NCI-H2227 treated with DMSO at 0.1 percent for 48 hours (cell line): ENCODE measurements at places on chromosomes 3 and 15.

- DNase-seq: no peak
Observed at GRCh38 chr3:182331341-182331740, 462.0 kb upstream of the ATP11B start.

GRCh38 chr3:139533781-139534454 lies 5.6 kb downstream of the RBP1 start:
- peak; percentile 14 for DNase-seq

DNA sequence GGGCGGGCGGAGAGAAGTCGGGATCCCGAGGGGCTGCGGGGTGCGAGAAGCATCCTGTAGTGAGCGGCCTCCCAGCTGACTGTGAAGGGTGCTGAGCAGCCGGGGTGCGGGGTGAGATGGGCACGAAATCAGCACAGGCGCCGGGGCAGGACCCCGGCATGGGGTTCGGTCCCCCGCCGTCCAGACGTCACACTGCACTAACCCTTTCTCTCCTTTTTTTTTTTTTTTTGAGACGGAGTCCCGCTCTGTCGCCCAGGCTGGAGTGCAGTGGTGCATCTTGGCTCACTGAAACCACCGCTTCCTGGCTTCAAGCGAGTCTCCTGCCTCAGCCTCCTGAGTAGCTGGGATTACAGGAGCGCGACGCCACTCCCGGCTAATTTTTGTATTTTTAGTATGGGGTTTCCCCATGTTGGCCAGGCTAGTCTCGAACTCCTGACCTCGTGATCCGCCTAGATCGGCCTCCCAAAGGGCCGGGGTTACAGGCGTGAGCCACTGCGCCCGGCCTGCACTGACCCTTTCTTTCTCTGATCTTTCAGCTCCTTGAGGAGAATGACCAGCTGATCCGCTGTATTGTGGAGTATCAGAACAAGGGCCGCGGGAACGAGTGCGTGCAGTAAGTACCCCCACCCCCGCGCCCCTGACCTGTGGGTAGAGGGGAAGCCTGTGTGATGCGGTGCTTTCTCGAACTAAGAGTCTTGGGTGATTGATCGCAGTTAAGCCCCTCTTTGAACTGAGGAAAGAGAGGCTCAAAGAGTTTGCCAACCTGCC lies 513 bp downstream of the SS18L2 start:
- DNase-seq: no peak

- no peak for DNase-seq
Observed at GRCh38 chr3:24185738-24186384, 240.8 kb downstream of the NR1D2 start.

DNA sequence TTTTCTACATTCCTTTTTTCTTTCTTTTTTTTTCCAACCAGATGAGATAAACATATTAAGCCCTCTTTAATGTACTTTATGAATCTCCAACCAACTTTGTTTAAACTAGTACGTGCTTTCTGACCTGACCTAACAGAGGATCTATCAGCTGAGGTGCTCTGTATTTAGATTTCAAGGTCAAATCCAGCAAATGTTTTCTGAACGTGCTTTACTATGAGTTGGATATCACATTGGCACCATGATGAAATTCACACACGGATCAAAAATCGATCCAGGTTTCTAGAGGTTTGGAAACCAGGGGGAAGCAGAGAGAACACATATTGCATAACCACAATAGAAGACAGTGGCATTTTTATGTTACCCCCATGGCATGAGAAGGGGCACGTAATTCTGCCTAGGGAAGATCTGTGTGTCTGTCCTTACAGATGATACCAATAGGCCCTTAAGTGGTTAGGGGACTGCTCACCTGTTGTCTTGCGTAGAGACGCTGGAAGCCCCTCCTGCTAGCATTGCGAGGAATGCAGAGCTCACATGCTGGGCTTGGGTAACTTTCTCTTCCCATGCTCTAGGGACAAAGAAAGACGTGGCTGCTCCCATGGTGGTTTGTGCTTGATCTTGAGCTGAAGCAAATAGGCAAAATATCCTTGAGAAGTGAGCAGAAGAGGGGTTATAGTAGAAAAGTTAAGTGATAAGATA lies 59.3 kb upstream of the ABHD10 start:
- no peak for DNase-seq

GRCh38 chr3:158802409-158803268 lies 785 bp downstream of the MFSD1 start:
- DNase-seq: no peak

- no peak for DNase-seq
Observed at GRCh38 chr3:121231872-121232271, 313.9 kb downstream of the POLQ start.

DNA sequence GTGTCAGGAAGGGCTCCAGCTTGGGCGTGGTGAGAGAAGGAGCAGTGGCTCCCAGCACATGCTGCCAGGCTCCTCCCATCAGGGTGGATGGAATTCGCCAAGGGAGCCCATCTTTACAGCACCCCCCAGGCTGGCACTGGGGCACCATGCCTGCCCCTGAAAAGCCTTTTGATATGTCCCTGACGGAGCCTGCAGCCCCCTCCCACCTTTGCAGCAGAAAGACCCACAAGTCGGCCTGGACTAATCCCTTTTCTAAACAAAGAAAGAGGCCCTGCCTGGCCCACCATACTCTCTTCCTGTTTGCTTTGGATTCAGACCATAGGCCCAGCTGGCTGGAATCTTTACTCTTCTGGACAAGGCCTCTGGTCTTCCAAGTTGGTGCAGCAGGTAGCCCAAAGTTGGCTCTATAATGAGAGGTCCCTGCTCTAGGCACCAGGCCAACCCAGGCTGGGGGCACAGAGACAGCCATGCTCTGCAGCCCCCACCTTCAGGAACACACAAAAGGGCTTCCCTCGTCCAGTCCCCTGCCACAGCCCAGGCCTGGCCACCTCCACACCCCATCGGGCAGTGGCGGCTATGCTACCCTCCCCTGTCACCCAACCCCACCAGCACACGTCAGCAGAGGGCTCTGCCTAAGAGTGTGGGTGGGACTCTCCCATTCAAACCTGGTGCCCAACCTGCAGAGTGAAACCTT lies 5.4 kb downstream of the ANPEP start:
- DNase-seq: no peak

- DNase-seq: no peak
Observed at GRCh38 chr15:71276336-71276665, 161.0 kb downstream of the THSD4 start.

DNA sequence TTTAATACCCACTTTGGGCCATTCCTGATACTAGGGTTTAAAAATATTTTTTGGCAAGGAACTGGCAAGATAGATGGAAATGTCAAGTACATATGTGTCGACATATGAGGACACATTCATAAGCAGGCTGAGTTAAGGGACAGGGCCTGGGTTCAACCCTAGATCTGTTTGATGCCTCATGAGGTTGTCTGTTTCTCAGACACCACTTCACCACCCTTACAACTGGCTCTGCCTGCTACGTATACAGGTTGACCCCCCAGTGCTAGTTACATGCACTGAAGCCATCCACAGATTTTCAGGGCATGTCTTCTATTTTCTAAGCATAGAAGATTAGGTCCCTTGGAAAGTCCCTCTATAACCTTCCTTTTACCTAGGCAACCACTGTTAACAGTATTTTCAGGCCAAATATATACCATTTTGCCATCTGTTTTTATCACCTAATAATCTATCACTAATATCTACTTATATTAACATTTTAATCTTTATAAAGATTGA lies 296.7 kb downstream of the PLCL2 start:
- no peak for DNase-seq

DNA sequence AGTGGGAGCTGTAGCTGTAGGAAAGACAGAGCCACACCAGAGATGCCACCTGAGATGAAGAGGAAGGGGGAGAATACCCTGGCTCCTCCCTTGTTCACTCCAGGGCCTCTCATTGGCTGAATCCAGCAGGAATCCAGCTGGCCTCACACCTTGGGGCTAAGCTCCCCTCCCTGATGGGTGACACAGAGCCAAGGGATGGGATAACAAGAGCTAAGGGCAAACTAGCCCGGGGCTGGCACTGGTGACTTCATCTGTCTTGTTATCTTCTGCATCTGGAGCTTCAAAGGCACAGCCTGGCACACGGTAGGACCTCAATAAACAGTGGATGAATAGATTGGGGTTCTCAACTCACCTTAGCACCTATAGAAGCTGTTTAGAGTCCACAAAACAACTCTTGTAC lies 13.8 kb upstream of the GATA2 start:
- no peak for DNase-seq

GRCh38 chr3:64079369-64080150 lies 56.3 kb upstream of the PSMD6 start:
- no peak for DNase-seq

DNA sequence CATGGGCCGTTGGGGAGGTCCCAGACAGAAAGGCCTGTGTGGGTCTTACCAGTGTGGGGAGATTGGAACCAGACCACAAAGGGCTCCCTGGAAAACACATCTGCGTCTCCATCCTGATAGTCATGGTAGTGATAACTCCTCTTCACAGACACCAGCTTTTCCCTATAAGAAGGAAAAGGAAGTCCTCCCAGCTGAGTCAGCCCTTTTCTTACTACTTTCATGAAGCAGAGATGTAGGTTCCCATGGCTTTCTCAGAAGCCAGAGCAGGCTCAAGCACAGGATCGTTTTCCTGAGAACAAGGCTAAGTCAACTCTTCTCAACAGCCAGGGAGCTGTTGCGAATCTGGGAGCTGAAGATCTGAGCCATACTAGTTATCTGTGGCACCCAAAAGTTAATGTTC lies 6.1 kb downstream of the DNASE1L3 start:
- DNase-seq: no peak

GRCh38 chr3:45677033-45677446 lies 12.2 kb upstream of the SACM1L start:
- no peak for DNase-seq

GRCh38 chr15:78182821-78183220 lies 33.7 kb downstream of the IDH3A start:
- DNase-seq: no peak

- DNase-seq: no peak
Observed at GRCh38 chr15:33013827-33014445, 180.6 kb downstream of the FMN1 start.

- DNase-seq: no peak
Observed at GRCh38 chr3:170499562-170500156, 81.0 kb downstream of the CLDN11 start.

DNA sequence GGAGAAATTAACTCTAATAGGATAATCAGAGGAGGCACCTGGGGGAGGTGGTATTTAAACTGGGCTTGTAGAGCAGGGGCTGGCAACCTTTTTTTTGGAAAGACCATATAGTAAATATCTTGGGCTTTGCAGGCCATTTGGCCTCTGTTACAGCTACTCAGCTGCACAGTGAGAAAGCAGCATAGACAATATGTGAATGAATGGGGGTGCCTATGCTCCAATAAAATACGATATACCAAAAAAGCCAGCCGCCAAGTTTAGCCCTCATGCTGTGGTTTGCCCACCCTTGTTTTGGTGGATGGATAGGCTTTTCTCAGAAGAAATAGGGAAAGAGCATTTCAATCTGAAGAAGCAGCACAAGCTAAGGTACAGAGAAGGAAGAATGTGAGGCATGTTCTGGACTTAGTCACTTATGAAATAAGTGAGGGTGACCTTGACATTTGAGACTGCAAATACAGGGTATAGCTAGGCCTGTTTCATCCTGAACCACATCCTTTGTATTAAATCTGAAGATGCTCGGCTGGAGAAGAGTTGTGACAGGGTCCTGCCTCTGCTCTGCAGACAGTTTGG lies 131.0 kb upstream of the NR2E3 start:
- no peak for DNase-seq

- no peak for DNase-seq
Observed at GRCh38 chr3:82643948-82644347, 882.5 kb upstream of the GBE1 start.

DNA sequence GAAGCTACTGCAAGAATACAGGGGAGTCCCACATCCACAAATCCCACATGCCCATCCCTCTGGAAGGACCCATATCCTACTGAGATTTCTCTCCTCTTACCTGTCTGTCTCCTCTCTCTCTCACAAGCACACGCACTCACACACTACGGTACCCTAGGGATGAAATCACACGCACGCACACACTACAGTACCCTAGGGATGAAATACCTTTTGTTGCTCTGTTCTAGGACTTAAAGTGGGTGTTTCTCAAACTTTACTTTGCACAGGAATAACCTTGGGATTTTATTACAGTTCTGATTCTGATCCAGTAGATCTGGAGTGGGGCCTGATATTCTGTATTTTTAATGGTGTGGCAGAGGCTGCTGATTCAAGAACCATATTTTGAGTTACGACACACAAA lies 622.2 kb upstream of the ZNF385D start:
- DNase-seq: no peak

GRCh38 chr15:50353251-50353974 lies 1.6 kb downstream of the GABPB1 start:
- DNase-seq: no peak
